NCI-H1092 treated with DMSO at 0.1 percent for 48 hours (cell line): ENCODE measurements at places on chromosomes 3 and 15.
A peak's percentile ranks its signal among the peaks of the same experiment; 100 is the strongest.

DNA sequence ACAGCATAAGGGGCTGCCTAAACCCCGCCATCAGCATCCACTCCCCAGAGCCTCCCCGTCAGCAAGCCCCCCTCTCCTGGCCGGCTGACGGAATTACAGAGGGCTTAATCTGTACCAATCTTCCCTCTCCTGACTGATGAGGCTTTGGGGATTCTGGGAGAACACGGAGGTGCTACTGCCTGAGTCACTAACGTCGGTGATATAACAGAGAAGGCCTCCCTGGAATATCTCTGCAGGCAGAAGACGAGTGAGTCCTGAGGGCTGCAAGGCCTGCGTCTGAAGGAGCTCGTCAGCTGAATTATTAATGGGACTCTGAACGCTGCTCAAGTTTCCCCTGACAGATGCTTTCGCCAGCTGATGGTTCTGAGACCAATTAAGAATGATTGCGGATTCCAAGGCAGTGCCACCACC lies 147.7 kb downstream of the XXYLT1 start:
- no peak for DNase-seq

- no peak for DNase-seq
Observed at GRCh38 chr15:40495516-40495915, 24.7 kb downstream of the CHST14 start.

- no peak for DNase-seq
Observed at GRCh38 chr3:149151843-149152242, 22.4 kb downstream of the HPS3 start.

DNA sequence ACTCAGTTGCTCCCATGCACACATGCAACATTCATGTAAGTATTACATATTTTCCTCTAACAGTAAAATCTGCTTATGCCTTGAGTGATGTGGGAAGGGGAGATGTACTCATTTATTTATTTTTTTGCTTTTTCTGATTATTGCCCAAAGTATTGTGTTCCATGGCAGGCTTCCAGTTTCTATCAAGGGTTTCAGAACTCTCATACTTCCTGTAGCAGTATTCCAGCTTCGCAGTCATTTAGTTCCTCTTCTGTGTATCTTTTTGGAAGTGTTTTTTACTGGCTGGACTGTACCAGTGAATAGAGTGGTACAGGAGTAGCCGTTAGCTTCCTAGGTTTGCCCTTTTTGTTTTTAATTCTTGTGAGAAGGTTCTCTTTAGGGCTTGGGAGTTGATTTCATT lies 26.9 kb downstream of the RAB11A start:
- no peak for DNase-seq

DNA sequence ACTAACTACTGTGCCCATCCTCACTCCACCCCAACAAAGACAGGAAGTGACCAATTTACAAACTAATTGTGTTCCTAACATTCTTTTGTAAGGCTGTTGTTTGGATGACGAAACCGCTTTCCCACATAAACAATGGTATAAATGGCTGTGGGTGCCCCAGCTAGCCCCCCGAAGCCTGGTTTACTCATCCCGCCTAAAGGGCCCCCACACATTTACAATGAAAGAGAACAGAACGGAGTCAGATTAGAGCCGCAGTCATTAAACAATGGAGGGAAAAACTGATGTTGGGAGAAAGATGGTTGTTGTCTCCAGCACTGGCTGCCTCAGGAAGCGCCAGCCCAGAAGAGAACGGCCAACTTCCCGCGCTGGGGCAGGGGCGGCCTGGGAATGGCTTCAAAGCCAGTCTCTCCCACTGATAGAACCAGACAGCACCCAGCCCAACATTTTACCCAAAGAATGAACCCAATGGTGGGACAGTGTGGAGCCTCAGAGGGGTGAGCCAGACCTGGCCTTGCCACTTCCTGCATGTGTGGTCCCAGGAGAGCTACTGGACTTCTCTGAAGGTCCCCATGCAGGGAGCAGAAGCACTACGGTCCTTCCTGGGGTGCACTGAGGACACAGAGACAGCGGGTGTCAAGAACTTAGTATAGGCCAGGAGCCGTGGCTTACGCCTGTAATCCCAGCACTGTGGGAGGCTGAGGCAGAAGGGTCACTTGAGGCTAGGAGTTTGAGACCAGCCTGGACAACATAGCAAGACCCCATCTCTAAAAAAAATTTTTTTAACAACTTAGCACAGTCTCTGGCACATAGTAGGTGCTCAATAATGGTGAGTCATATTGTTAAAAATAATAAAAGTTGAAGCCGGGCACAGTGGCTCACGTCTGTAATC lies 75.8 kb upstream of the GATA2 start:
- no peak for DNase-seq

- peak; percentile 3 for DNase-seq
Observed at GRCh38 chr3:59777066-59777465, 727.2 kb upstream of the CFAP20DC start.

GRCh38 chr3:189813647-189814240 lies 182.6 kb downstream of the TP63 start:
- no peak for DNase-seq

GRCh38 chr3:50226888-50227389 lies 9.1 kb upstream of the GNAI2 start:
- peak; percentile 30 for DNase-seq

- DNase-seq = no peak
Observed at GRCh38 chr3:141021261-141021660, 29.9 kb upstream of the SPSB4 start.

- DNase-seq = peak; percentile 34
Observed at GRCh38 chr3:152460936-152461335, 192.2 kb downstream of the MBNL1 start.

DNA sequence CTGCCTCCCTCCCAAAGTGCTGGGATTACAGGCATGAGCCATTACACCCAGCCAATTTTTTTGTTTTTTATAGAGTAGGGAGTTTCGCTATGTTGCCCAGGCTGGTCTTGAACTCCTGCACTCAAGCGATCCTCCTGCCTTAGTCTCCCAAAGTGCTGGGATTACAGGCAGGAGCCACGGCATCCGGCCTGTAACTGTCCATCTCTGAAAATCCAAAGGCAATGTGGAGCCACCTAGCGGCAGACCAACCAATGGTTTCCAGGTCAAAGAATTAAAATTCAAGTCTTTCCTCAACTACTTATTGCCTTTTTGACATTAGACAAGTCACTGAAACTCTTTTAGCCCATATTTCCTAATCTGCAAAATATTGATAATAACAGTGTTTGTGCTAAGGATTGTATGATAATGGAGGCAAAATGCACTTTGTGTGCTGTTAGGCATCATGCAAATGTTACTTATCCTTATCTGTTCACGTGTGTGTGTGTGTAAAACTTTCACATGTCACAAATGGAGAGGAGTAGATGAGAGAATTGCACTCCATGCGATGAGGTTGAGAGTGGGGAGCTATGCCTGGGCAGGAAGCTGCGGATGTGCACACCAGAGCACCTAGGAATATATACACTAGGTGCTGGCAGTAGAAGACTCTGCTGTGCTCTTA lies 48.7 kb downstream of the COL8A1 start:
- peak; percentile 24 for DNase-seq

- peak; percentile 54 for DNase-seq
Observed at GRCh38 chr3:61239871-61240270, 11.4 kb downstream of the FHIT start.

DNA sequence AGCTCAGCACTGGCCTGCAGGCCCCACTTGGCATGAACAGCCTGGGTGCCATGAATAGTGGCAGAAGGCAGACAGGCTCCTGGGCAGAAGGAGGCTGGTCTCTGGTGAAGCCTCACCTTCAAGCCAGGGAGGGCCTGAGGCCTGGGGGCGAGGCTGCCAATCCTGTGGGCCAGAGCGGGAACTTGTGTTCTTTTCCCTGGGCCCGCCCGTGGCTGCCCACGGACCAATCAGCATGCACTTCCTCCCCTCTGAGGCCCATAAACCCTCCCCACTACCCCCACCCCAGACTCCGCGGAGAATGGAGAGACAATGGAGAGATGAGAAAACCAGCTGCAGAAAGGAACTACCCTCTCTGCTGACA lies 283.8 kb upstream of the ROBO1 start:
- DNase-seq = no peak

DNA sequence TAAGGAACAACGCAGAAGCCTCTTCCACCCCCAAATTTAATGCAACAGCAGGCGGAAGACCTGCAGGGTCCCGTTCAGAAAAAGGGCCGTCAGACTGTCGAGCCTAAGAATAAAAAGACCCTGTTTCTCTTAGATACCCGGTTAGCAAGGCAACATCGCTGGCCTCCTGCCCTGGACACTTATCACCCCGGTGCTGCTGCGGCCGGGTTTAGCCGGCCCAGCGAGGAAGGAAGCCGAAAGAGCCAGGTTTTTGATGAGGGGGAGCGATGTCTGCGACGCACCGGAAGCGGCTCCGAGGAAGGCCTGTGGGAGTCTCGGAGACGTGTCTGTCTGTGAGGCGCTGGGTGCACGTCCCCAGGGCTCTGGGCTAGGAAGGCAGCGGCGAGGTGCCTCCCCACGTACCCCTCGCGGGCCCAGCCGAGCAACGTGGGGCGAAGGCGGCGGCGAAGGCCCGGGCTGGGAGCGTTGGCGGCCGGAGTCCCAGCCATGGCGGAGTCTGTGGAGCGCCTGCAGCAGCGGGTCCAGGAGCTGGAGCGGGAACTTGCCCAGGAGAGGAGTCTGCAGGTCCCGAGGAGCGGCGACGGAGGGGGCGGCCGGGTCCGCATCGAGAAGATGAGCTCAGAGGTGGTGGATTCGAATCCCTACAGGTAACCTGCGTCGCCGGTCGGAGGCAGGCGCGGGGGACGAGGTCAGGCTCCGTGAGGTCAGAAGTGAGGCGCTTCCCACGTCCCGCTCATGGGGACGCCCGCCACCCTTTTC lies at the start of gene UBA5:
TSS of gene UBA5 (plus strand) at position 278 of the 759 bp plus-strand sequence. CDS start at position 487, 209 bp downstream.
- peak; percentile 77 for DNase-seq

GRCh38 chr15:69624816-69625215 lies 172.2 kb downstream of the RPLP1 start:
- DNase-seq = no peak

- no peak for DNase-seq
Observed at GRCh38 chr3:122350814-122351418, 25.9 kb downstream of the CSTA start.

- no peak for DNase-seq
Observed at GRCh38 chr3:111874177-111874820, 15.2 kb downstream of the PHLDB2 start.

- no peak for DNase-seq
Observed at GRCh38 chr3:99576904-99577559, 61.4 kb upstream of the COL8A1 start.

DNA sequence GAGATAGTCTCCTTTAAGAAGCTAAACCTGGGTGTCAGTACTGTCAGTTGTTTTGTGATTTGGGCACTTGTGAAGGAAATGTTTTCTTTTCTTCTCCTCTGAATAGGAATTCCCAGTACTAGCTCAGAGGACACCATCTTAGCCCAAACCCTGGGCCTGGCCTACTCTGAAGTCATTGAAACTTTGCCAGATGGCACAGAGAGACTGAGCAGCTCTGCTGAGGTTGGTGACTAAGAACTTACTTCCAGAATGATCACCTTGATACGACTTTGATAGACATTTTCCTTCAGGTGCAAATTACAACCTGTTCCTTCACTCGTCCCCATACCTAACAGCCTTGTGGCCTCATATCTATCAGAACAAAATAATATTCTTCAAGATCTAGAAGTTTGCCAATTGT lies 100.2 kb downstream of the LARS2 start:
- no peak for DNase-seq

GRCh38 chr3:183410280-183410679 lies 18.1 kb downstream of the MCF2L2 start:
- no peak for DNase-seq

DNA sequence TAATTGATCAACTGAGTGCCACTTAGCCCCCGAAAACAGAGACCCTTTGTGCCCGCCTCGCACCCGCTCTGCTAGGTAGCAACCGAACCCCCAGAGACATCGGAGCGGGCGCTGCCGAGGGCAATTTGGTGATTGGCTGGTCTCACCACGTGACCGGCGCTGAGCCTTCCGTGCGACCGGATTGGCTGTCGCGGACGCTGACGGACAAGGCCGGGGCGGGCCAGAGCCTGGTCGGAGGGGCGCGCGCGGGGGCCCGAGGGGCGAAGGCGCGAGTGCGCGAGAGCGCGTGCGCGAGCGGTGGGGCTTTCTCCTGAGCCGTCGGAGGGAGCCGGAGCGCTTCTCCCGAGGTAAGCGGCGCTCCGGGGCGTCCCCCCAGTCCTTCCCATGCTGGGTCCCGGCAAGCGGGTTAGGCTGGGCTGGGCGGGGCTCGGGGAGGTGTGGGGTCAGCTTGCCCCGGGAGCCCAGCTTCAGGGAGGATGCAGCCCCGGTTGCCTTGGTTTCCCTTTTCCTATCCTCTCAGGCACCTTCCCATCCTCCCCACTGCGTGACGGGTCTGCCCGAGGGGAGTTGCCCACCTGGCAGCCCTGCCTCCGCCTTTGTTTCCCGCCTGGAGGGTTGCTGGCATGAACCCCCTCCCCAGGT lies at the start of gene TMEM108:
TSS of gene TMEM108 (plus strand) at position 303 of the 642 bp plus-strand sequence.
- peak; percentile 94 for DNase-seq

DNA sequence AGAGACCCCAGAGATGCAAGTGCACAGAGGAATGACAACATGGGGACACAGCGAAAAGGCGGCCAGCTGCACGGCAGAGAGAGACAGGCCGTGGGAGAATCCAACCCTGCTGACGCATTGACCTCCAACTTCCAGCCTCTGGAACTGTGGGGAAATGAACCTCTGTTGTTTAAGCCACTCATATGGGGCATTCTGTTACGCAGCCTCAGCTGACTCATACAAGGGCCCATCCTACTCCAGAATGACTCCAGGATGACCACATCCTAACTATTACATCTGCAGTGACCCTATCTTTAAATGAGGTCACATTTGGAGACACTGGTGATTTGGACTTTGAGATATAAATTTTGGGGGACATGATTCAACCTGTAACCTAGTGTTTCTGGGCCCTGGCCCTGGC lies 44.0 kb downstream of the KLF15 start:
- DNase-seq = no peak

GRCh38 chr15:72680931-72681330 lies 5.1 kb downstream of the HIGD2B start:
- DNase-seq = no peak

DNA sequence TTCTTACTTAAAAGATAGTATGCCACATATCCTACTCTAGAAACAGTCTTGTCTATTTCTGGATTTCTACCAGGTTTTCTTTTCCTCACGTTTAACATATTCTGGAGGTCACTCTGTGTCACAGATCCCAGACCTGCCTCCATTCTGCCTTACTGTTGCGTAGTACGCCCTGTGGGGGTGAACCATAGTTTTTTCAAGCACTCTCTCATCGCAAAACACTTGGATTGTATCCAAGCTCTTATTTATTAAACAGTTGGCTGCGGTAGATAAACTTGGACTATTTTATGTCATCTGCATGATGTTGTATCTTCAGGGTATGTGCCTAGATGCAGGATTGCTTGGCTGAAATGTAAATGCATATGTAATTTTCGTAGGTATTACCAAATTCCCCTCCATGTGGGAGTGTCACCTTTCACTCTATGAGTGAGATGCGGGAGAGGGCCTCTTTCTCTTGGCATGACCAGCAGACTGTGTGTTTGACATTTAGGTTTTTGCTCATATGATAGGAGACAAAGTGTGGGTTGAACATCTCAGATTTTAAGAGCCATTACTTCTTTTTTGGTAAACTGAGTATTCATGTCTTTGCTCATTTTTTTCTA lies 55.8 kb downstream of the ABTB1 start:
- DNase-seq = peak; percentile 45
